GM20000 (cell line): ENCODE measurements at places on chromosomes 2 and 18.

GRCh38 chr2:177929662-177930522 lies 142.7 kb downstream of the PDE11A start:
- no peak for DNase-seq

GRCh38 chr2:85291425-85292023 lies 36.3 kb downstream of the TGOLN2 start:
- no peak for DNase-seq

DNA sequence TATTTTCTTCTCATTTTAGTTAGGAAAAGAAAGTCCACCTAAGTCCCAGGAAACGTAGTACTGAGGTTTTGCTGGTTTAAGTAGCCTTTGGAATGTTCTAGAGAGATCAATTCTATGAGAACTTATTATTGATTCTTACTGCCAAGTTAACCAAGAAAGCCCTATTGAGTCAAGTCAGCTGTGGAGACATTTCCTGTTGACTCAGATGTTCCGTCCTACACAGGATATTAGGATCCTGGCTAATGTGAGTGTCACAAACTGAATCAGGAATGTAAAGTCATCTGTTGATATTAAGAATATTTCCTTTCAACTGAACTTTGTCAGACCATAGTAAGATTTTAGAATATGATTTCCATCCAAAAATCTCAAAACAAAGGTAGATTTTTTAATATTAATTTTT lies 654.3 kb downstream of the LRRTM4 start:
- no peak for DNase-seq

GRCh38 chr2:200054681-200055468 lies 99.5 kb downstream of the MAIP1 start:
- no peak for DNase-seq

- peak; percentile 8 for DNase-seq
Measured at GRCh38 chr2:9897331-9897737, 54.1 kb downstream of the TAF1B start.

- DNase-seq = peak; percentile 27
Measured at GRCh38 chr2:118774458-118775133, 72.9 kb downstream of the EN1 start.

DNA sequence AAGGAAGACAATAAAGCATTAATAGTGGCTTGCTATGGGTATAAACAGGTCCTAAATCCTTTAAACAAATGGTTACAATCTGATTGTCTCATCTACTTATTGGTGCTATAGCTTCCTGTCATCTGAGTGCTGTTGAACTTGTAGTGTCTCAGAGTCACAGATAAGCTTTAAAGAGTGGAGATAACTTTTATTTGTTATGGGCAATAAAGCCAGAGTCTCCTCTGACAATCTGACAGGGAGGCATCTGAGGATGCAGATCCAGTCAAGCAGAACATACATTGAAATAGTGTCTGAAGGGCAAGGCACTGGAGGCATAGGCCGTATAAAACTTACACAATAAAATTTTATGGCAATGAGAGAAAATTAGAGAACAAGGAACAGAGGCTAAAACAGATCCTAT lies 1132.4 kb upstream of the CDH2 start:
- DNase-seq = no peak

DNA sequence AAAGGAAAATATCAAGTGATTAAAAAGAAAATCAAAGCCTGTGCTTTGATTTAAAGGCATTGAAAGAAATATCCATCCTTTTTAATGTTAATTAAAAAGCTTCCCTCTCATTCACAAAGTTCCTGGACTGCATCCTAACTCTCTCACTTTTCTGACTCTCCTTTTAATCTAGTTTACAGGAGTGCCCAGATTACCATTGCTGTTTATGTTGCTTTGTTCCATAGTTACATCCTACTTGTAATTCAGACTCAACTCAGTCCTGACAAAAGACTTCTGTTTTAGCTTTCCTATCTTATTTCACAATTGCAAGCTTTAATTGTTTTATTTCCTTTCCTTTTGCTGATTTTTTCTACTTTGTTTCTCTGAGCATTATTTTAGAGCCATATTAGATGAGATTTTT lies 160.7 kb upstream of the DTNA start:
- no peak for DNase-seq

GRCh38 chr18:47409519-47409918 lies 158.1 kb upstream of the SKOR2 start:
- no peak for DNase-seq

- no peak for DNase-seq
Measured at GRCh38 chr18:22470248-22471235, 52.8 kb upstream of the CTAGE1 start.

GRCh38 chr2:162524192-162524591 lies 180.3 kb downstream of the GCA start:
- no peak for DNase-seq

GRCh38 chr2:32931945-32932709 lies 14.6 kb upstream of the LTBP1 start:
- DNase-seq = no peak

- no peak for DNase-seq
Measured at GRCh38 chr2:102592601-102593000, 26.8 kb upstream of the SLC9A2 start.

GRCh38 chr2:225276207-225276606 lies 123.3 kb upstream of the NYAP2 start:
- DNase-seq = peak; percentile 24

DNA sequence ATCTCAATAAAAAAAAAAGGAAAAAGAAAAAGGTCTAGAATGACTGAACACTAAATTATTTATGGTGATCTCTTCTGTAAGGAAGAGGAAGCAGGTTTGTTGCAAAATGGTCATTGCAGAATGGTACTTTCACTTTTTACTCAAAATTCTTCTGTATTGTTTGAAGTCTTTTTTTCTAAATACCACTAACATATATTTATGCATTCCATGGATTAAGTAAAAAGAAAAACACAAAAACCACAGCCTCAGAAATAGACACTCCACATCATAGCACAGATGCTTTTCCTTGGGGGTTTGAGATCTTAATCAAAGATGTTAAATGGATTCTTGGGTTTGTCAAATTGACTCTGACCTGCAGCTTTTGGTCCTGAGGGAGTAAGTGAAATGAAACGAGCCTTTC lies 47.4 kb downstream of the RHOB start:
- DNase-seq = no peak
